ENCODE measurements at places on chromosomes 3 and 15. TPM values are rescaled to one million over a fixed set of nuclear protein-coding genes. Genes with fewer than 3 reads are reported as not detected.

RPSA gene
- 953 TPM for total RNA-seq

ATP13A5 gene
- 0.63 TPM for total RNA-seq

TLR9 gene
- total RNA-seq: 0.31 TPM

P2RY1 gene
- total RNA-seq: 8.8 TPM

GOLGA6A gene
- not detected for total RNA-seq

CSTA gene
- total RNA-seq: not detected

RARB gene
- 7.8 TPM for total RNA-seq
